ENCODE measurements at places on chromosomes 4 and X. TPM values are rescaled to one million over a fixed set of nuclear protein-coding genes. Genes with fewer than 3 reads are reported as not detected.

TSPAN5 gene
- 4.3 TPM for total RNA-seq

TMEM150C gene
- total RNA-seq = 6.3 TPM

CABS1 gene
- not detected for total RNA-seq

PHOX2B gene
- total RNA-seq = not detected

SLC49A3 gene
- not detected for total RNA-seq

PNCK gene
- total RNA-seq = 4.4 TPM

FDCSP gene
- 0.45 TPM for total RNA-seq

FAT1 gene
- 71.6 TPM for total RNA-seq

DNA sequence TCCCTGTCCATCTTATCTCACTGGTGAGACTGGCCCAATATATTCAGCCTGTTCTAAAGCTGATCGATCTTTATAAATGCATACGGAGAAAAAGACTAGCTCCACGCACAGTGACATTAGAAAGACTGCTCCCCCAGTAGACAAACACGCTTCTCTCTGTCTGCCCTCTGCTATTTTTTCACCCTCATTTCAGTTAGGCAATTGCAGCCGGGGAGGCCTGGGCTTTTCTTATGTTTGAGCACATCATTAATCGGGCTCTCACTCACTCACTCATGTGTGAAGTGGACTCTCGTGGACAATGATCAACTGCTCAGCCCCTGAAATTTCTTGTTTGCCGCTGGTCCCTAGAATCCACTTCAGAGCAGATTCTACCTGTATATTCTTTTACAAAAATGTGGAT lies 824.7 kb upstream of the TENM3 start:
- DNase-seq = no peak

- no peak for DNase-seq
Observed at GRCh38 chr4:139876337-139876941, 210.8 kb downstream of the MGST2 start.

GRCh38 chr4:20995610-20996009 lies 295.4 kb downstream of the PACRGL start:
- DNase-seq = no peak

GRCh38 chr4:87012265-87012953 lies 77.6 kb downstream of the AFF1 start:
- no peak for DNase-seq

- DNase-seq = no peak
Observed at GRCh38 chr4:56317749-56318148, 69.5 kb downstream of the AASDH start.

DNA sequence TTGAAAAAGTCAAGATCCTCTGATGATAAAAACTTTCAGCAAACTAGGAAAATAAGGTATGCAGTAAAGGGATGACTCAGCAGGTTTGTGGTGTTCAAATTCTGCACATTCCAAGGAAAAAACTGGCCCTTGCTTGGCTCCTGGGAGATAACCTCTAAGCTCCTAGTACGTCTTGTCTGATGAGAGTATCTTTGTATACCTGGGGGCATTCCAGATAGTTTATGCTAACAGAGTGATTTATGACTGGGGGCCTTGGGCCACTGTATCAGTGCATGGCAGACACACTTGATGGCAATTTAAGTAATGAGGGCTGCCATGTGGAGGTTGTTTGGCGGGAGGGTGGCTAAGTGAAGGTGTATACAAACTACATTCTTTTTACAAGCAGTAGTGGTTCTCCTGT lies 56.9 kb downstream of the NSG1 start:
- DNase-seq = peak; percentile 40

GRCh38 chrX:16876696-16877095 lies 6.5 kb upstream of the RBBP7 start:
- no peak for DNase-seq

- no peak for DNase-seq
Observed at GRCh38 chr4:55876387-55876786, 22.9 kb downstream of the EXOC1 start.

- DNase-seq = no peak
Observed at GRCh38 chrX:49746306-49746705, 50.5 kb upstream of the PAGE1 start.

DNA sequence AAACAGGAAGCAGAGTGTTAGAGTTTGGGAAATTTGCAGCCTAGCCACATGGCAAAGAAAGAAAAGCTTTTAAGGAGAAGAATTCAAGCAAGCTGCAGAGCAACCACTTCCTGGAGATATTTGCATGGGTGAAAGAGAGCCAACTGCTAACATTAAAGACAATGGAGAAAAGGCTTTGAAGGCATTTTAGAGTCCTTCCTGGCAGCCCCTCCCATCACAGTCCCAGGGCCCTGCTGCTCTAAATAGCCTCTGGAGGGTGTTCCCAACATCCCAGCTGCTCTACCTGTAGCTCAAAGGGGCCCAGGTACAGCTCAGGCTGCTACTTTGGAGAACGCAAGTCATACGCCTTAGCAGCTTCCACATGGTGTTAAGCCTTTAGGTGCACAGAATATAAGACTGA lies 235.9 kb upstream of the FMR1 start:
- DNase-seq = no peak

DNA sequence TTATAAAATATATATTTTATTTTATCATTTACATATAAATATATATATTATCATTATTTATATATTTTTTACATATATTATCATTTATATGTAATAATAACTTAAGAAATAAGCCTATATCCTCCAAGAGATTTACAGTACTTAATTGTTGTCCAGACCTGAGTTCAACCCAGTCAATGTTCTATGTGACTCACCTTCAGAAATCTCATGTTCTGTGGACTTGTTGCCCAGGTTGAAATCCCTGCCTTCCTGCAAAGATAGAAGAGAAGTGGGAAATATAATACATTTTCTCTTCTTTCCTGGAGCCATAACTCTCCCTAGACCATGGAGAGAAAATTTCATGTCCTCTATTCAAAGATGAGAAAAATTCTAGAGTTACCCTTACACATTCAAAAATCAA lies 247.3 kb downstream of the PARM1 start:
- no peak for DNase-seq

GRCh38 chr4:177339477-177340374 lies 30.1 kb downstream of the NEIL3 start:
- peak; percentile 33 for DNase-seq

- DNase-seq = no peak
Observed at GRCh38 chrX:53194308-53194707, 30.7 kb downstream of the KDM5C start.

- peak; percentile 85 for DNase-seq
Observed at GRCh38 chr4:5051278-5052203, at the start of gene STK32B. TSS of gene STK32B (plus strand) at chr4:5051480.

DNA sequence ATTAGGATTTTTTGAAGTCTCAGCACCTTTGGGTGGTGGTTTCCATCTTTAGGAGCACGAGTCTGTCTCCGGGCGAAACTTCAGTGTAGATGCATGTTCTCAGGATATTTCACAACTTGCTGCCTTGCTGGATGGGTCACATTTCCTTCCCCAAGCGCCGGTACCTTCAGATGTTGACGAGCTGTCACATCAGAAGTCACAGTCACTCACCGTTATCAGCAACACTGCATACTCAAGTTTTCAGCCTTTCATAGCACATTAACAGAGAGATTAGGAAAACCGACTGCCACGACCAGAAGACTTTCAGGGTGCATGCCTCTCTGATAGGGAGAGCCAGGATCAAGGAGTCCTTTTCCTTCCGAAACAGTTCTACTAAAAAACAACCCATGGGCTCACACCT lies 77.8 kb downstream of the SHROOM2 start:
- DNase-seq = no peak

DNA sequence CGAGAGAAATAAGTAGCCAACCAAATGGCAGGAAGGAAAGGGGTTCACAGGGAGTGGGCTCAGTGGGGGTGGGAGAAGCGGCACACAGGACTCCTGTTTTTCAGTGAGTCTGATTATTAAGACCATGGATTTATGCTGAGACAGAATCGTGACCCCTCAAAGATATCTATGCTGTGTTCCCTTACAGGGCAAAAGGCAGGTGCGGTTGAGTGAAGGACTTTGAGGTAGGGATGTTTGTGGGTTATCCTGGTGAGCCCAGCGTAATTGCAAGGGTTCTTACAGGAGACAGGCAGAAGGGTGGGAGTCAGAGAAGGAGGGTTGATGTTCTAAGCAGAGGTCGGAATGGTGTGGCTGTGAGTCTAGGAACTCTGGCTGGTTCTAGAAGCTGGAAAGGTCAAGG lies 73.0 kb downstream of the EVC start:
- DNase-seq = no peak

DNA sequence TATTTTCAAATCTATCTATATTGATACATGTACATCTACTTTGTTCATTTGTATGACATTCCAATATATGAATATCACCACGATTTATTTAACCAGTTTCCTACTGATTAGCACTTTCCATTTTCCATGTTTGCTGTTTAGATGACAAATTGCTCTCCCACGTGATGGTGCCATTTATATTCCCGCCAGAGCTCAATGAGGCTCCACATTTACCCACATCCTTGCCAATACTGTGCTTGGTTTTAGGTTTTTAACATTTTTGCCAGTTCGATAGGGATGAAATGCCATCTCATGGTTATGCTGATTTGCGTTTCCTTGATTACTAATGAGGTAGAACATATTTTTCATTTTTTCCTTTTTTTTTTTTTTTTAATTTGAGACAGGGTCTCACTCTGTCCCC lies 86.7 kb upstream of the TRIM2 start:
- DNase-seq = no peak

DNA sequence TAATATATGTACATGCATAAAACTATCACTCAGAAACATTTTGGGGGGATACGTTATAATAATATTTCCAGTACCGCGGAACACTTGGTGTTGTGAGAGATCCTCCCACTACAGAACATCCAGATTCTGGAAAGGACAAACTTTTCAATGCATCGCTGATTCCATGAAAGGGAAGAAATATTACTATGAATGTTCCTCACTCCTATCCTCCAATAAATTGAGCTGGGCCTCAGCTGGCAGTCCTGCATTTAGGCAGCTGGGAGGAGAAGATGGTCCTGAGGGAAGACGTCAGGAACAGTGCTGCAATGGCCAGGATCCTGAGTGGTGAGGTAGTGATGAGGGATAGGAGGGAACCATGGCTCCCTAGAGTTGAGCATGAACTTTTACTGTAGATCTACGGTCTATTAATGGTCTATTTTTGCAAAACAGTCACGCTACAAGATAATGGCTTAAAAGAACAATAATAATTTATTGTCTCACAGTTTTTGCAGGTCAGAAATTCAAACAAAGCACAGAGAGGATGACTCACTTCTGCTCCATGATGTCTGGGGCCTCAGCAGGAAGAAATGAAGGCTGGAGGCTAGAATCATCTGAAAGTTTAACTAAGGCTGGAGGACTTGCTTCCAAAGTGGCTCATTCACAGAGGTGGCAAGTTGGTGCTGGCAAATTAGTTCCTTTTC lies 538.1 kb downstream of the STIM2 start:
- peak; percentile 5 for DNase-seq

DNA sequence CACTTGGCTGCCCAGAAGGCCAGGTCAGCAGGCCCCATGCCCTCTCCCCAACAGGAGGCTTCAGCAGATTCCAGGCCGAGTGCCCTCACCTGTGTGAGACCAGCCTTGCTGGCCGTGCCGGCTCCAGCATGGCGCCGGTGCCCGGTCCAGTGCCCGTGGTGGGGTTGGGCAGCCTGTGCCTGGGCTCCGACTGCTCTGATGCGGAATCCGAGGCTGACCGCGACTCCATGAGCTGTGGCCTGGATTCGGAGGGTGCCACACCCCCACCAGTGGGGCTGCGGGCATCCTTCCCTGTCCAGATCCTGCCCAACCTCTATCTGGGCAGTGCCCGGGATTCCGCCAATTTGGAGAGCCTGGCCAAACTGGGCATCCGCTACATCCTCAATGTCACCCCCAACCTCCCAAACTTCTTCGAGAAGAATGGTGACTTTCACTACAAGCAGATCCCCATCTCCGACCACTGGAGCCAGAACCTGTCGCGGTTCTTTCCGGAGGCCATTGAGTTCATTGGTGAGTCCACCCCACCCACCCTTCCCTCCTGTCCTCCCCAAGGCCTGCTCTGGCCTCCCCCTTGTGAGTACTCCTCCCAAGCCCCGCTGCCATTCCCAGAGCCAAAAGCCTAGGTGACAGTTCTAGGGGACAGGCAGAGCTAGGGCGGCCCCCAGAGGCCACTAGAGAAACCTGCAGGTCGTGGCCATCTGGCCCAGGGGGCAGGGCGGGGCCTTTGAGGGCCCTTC lies 2.3 kb downstream of the DUSP9 start:
- no peak for DNase-seq

- DNase-seq = no peak
Observed at GRCh38 chr4:6961496-6962210, 52.0 kb downstream of the TBC1D14 start.

GRCh38 chrX:150692831-150693724 lies at the start of gene MTMR1:
TSS of gene MTMR1 (plus strand) at chrX:150693396. CDS start at chrX:150693531, 135 bp downstream.
- no peak for DNase-seq

DNA sequence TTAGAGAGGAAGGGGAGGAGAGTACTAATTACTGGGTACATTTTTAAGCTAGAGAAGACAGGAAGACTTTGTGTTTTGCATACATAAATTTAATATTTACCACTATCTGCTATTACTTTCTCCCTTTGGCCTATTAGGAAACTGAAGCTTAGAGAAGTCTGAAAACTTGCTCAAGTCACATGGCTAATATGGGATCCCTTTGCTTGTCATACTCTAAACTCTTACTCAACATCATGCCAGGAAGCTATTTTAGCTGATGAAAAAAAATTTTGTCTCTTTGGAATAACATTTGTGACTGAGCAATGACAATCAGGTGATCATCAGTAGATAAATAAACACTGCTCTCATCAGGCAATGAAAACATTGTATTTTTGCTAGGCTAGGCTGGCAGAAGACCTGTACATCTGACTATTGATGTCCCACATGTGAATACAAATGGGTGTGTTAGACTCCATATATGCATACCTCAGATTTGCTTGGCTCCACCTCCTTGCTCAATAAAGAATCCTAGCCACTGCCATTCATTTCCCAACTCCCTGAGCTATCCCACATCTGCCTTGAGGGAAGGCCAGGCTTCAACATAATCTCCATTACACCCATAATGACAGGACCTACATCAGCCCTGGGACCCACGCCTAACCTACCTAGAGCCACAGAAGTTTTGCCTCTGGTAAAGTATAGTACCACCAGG lies 17.0 kb upstream of the DCLK2 start:
- no peak for DNase-seq

- DNase-seq = no peak
Observed at GRCh38 chr4:18077808-18078207, 56.3 kb upstream of the LCORL start.

DNA sequence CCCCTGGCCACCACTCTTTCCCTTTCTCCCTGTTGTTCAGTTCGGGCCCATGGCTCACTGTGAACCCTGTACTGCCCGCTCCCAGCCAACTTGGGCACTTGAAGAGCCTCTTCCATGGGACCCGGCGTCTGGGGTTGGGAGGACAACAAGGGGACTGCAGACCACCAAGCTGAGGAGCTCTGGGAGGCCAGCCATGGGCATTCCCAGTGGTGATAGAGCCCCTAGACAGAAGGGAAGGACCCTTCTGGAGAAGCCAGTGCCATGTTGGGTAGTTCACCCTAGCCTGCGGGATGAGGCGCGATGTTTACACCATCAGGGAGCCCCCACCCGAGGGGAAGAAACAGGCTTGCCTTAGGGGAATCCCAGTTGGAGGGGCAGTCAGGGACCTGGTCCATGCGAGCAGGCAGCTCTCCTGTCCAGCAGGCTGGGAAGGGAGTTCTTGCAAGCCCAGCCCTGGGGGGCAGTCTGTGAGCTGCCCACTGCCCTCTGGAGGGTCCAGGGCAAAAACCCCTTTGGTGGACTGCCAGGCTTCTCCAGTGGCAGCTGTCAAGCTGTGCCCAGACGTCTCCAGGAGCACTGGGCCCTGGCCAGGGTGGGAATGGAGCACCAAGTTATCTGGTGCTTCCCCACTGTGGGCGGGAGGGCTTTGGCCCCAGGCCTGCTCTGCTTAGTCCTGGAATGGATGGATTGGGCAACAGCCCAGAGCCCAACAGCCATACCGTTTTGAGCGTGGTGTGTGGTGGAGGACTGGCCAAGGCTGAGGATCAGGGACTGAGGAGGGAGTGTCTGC lies 23.7 kb upstream of the UBA1 start:
- DNase-seq = peak; percentile 1

Data from H4 (cell line).